ENCODE measurements at places on chromosomes 1 and 21.

GRCh38 chr1:93749894-93750301 is 68.3 kb upstream of the BCAR3 start:
- DNase-seq, result no peak

- DNase-seq, result no peak
Observed at GRCh38 chr1:153567621-153568366, 2.1 kb upstream of the S100A2 start.

GRCh38 chr1:232891071-232891470 is 59.3 kb upstream of the NTPCR start:
- no peak for DNase-seq

DNA sequence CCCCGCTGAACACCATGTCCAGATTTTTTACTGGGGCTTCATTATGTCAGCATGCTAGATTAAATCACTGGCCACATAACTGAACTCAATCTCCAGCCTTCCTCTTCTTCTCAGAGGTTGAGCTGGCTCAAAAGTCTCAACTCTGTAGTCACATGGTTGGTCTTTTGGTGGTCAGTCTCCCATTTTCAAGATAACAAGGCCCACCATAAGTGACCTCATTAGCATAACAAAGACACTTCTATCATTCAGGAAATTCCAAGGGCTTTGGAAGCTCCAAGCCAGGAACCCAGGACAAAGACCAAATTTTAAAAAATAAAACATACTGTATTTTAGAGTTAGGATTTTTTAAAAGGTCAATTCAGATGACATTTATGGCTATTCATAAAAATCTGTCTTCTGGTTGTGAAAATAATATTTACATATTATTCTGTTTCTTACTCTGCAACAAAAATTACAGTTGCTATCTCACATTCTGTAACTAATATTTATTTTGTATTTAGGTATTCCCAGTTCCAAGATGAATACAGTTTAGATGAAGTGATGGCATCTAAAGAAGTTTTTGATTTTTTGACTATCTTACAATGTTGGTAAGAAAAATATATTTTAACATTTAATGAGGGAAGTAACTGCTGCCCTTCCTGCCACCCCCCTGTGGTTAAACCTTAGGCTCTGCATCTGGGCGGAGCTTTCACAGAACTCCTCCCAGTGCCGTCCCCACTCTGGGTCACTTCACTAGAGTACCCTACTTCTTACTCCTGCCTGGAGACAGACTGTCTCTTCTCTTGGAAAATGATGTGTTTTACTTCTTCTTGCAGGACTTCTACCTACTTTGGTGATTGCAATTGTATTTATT is 49.3 kb downstream of the SCP2 start:
- no peak for DNase-seq

DNA sequence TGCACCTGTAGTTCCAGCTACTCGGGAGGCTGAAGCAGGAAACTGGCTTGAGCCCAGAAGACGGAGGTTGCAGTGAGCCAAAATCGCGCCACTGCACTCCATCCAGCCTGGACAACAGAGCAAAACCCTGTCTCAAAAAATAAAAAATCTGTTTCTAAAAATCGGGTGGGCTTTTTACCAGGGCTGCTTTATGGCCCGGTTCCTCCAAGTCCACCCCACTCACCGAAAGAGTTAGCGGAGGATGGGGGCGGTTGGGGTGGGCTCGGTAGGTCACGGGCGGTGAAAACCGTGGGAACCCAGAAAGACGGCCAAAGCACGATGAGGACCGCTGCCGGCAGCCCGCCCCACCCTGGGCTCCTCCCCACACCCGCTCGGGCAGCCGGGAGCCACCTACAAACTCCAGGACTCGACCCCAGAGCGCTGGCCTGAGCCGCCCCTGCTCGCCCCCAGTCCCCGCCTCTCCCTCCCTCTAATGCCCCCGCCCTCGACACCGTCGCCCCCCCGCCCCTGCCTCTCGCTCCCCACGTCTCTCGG is 846 bp upstream of the PER3 start:
- DNase-seq, result no peak

- no peak for DNase-seq
Observed at GRCh38 chr1:151568626-151569088, 28.5 kb downstream of the TUFT1 start.

GRCh38 chr1:10726355-10726754 is 70.1 kb downstream of the CASZ1 start:
- no peak for DNase-seq

DNA sequence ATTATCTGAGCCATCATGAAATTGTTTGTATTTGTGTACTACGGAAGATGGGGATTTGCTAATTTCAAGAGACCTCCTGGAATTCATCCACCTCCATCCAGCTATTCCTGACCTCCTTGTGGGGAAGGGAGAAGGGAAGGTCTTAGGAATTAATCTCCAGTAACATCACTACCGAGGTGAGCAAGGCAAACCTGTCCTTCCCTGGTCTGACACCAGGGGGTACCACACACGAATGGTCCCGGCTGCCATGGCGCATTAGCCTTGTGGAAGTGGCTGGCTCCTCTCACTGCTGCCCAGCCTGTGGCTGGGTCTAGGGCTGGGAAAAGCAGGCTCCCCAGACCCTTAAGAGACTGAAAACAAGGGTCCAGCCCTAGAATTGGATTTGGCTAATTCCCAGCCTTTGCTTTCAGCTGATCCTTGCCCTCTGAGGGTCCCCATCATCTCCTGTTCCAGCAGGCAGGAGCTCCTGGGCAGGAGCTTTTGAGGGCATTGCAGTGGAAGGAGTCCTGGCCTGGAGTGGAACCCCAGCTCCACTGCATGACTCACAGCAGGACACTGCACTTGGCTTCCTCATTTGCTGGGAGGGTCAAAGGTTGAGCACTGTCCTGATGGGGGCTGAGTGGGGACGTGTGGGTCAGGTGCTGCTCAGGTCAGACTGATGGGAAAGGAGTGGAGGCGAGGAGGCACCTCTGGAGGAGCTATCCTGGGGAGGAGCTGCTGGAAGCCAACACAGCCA is 34.8 kb downstream of the RIMS3 start:
- no peak for DNase-seq

- DNase-seq, result no peak
Observed at GRCh38 chr1:110100335-110100734, 11.9 kb upstream of the UBL4B start.

- DNase-seq, result no peak
Observed at GRCh38 chr1:182149411-182149965, 88.0 kb upstream of the ZNF648 start.

GRCh38 chr1:30715216-30715615 is 8.2 kb downstream of the MATN1 start:
- no peak for DNase-seq

DNA sequence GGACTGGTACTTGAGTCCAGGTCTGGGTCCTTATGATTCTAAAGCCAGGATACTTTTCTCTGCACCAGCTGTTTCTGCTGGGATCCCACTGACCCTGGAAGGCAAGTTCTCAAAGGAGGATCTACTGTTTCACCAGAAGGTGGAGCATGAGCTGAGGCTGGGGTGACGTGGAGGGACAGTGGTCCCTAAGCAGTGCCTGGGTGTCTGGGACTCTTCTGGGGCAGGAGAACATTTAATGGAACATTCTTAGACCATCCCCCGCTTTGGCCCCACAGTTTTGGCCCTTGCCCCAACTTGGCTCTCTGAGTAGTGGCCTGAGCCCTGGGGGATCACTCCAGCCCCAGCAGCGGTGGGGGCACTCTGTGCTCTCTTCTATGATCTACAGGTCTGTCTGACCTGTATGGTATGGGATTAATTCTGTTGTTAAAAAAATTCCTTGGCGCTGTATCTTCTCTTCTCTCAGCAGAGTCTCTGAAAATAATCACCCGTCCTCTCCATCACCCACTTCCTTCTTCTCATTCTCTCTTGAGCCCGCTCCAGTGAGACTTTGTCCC is 60.3 kb upstream of the CSF3R start:
- no peak for DNase-seq

- no peak for DNase-seq
Observed at GRCh38 chr21:27454234-27454633, 487.3 kb upstream of the ADAMTS5 start.

- no peak for DNase-seq
Observed at GRCh38 chr1:169877800-169878491, 15.8 kb downstream of the SCYL3 start.

GRCh38 chr1:236066054-236066453 is 1.2 kb upstream of the NID1 start:
- no peak for DNase-seq

- DNase-seq, result no peak
Observed at GRCh38 chr1:206967096-206967849, 3.0 kb downstream of the FCAMR start.

All from effector CD8-positive, alpha-beta T cell (primary cell).